ENCODE measurements at places on chromosomes 11 and 22. TPM values are rescaled to one million over a fixed set of nuclear protein-coding genes. Genes with fewer than 3 reads are reported as not detected.

Gene OSBP2
- 3.0 TPM for total RNA-seq

Gene ZP1
- total RNA-seq: not detected

Gene OTOG
- total RNA-seq: not detected

Gene GRIA4
- 1.2 TPM for total RNA-seq

Gene OR8D1
- total RNA-seq: not detected

Gene RIMBP3B
- not detected for total RNA-seq

Gene MMP8
- not detected for total RNA-seq

Gene TMPRSS5
- not detected for total RNA-seq

Gene GATD1
- total RNA-seq: 48.7 TPM

Gene SLC22A25
- total RNA-seq: not detected

DNA sequence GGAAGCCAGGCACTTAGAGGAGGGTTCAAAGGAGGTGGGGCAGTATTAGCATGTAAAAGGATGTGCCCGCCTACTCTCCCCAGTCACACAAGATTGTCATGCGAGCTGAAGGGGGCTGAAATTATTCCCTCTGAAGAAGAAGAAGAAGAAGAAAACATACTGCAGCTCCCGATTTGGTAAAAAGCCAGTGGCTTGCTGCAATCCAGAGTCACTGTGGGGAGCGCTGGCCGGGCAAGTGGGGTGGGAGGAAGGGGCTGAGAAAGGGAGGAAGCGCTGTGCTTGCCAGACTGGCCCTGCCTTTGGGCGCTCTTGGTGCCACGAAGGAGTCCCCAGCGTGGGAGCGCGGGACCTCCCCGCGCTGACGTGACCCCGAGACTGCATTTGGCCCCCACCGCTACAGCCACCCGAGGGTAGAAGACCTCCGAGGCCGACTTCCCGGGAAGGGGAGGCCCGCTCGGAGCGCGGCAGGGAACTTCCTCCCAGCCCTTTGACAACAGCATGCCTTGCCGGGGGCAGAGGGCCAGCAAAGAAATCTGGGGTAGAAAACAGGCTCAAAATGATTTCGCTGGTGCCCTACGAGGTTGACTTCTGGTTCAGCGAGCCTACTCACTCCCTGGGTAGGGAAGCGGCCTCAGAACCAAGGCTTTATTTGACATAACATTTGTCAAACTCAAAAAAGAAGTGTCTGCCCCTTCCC lies 906.3 kb downstream of the DLG2 start:
- H3K36me3 ChIP-seq: no peaks in the 10 kb centered on the region
- no peaks in the 10 kb centered on the region for H3K27me3 ChIP-seq
- H3K4me1 ChIP-seq: peaks cover 3% of the 10 kb centered on the region
- H3K27ac ChIP-seq: no peak overlapping the region

- no peaks in the 10 kb centered on the region for H3K4me1 ChIP-seq
Observed at GRCh38 chr11:111402411-111402810, 23.3 kb upstream of the POU2AF1 start.

GRCh38 chr11:31926106-31926505 lies 115.0 kb upstream of the PAX6 start:
- no peaks in the 10 kb centered on the region for H3K4me1 ChIP-seq
- DNase-seq: no peak
- H3K36me3 ChIP-seq: no peaks in the 10 kb centered on the region
- H3K4me3 ChIP-seq: no peak overlapping the region

GRCh38 chr22:22099833-22100812 lies 117.5 kb upstream of the TOP3B start:
- no peaks in the 10 kb centered on the region for H3K4me1 ChIP-seq
- H3K27ac ChIP-seq: no peak overlapping the region
- no peaks in the 10 kb centered on the region for H3K27me3 ChIP-seq
- no peak overlapping the region for H3K4me3 ChIP-seq

DNA sequence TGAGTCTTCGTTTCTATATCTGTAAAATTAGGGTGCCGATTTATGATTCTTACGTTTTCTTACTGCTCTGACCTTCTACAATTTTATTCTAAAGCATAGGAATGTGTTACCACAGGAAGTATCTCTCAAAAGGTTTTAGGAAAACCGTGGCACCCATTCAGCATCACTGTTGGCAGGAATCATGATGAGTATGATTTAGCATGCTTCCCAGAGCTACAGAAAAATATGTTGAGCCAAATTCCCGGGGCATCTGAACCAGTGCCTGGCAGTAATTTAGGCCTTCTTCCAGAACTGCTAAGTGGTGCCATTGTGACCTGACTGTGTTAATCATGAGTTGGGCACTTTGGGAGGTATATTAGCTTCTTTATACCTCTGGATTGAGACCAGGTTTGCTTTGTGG lies 605.0 kb upstream of the RAG2 start:
- no peak for DNase-seq
- H3K4me3 ChIP-seq: no peak overlapping the region
- H3K27ac ChIP-seq: no peak overlapping the region
- H3K4me1 ChIP-seq: no peaks in the 10 kb centered on the region

DNA sequence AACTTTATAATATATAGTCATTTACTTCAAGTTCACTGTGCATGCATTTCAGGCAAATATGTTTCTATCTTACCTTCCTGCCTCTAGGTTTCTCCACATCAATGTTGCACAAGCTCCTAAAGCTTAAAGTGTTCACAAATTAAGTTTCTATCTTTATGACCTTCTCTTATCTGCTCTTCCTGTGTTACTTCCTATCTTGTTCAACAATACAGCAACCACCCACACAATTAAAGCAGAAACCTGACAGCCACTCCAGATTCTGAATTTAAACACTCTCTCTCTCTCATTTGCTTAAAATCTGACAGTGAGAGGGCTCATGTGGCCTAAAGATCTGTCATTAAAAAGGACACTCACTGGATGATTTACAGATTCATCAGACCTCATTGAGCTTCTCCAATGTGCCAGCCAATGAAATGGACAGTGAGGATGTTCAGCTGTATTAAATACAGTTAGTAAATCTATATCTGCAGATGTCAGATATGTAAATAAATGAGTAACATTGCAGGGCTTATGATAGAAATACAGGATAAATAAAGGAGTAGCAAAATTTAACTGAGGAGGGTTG lies 10.9 kb downstream of the PDGFD start:
- no peaks in the 10 kb centered on the region for H3K36me3 ChIP-seq
- H3K27me3 ChIP-seq: no peaks in the 10 kb centered on the region
- no peak overlapping the region for H3K27ac ChIP-seq
- H3K4me3 ChIP-seq: no peak overlapping the region

DNA sequence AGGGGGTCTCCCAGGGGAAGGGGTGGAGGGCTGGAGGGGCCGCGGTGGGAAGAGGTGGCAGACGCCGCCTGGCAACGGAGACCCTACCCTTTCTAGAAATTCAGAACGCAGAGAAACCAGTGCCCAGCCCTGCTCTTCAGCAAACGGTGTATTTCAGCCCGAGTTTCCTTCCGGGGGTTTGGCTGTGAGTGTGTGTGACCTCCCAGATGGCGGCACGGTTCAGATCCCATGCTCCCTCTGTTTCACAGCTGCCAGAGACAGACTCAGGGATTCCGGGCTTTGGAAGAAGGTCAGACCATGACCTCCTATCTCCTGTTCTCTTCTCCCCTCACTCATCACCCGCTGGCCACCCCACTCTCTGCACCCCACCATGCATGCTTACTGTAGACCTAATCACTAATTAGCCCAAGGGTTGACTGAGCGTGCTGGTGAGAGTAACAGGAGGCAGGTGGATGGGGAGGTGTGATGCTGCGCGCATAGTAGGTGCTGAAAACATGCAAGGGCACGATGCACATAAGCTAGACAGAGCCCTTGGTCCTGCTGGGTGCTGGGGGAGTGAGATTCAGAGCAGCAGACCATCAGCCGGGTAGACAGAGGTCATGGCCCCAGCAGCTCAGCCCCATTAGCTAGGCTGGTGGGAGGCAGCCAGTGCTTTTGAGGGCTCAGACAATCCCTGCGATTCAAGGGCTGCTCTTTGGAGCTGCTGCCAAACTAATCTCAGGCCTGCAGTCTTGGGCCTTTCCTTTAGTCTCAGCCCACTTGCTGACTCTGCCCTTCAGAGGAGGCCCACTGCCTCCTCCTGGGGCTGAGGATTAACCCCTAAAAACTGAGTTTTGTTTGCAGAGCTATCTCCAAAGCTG lies 256.5 kb upstream of the CADM1 start:
- H3K36me3 ChIP-seq: no peaks in the 10 kb centered on the region
- no peak for DNase-seq
- H3K27ac ChIP-seq: no peak overlapping the region
- H3K27me3 ChIP-seq: no peaks in the 10 kb centered on the region
- H3K4me3 ChIP-seq: peak overlapping the region; percentile 75

GRCh38 chr11:3135481-3136440 lies 29.3 kb downstream of the OSBPL5 start:
- no peak overlapping the region for H3K4me3 ChIP-seq
- H3K27ac ChIP-seq: no peak overlapping the region
- H3K36me3 ChIP-seq: peaks cover 6% of the 10 kb centered on the region
- H3K4me1 ChIP-seq: peaks cover 50% of the 10 kb centered on the region

DNA sequence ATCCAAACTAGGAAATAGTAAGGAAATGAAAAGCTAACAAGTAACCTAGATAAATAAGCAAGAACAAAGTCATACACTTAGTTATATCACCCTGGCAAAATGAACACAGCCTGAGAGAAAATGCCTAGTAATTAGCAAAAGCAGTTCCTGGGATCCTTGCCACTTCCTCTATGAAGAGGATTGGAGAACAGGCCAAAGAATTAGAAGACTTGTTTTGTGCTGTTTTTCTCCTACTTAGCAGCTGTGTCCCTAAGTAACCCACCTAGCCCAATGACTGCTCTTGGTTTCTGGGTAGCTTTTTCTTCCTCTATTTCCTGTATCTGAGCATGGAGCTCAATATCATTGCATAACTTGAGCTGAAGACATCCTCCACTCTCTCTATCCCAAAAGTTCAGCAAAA lies 713.9 kb downstream of the ETS1 start:
- no peaks in the 10 kb centered on the region for H3K27me3 ChIP-seq
- H3K36me3 ChIP-seq: no peaks in the 10 kb centered on the region
- no peak overlapping the region for H3K27ac ChIP-seq
- DNase-seq: no peak

DNA sequence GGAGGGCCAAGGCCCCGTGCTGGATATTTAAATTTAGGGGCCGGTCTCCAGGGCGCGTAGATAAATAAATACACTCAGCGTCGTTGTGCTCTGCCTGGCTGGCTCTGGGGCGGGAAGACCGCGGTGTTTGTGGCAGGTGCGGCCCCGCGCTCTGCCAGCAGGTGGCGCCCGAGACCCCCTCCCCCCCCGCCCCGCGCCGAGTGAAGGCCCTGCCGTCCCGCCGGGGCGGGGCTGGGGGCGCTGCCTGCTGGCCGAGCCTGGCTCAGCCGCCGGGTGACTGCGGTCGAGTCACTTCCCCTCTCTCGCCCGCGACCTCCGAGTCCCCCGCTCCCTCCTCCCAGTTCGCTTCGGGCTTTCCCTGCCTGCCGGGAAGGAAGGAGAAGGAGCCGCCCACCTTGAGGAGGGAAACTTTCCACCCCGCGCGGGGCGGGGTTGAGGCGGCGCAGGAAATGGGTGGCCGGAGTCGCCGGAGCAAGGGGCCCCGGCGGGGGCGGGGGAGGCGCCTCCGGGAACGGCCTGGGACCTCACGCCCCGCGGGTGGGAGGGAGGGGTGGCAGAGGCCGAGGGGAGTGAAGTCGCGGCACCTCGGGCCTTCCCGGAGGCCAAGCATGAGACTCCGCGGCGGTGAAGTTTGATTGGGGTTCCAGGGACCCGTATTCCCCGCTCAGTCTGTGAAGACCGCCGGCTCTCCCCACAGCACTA lies 1.6 kb upstream of the EHBP1L1 start:
- no peaks in the 10 kb centered on the region for H3K27me3 ChIP-seq
- peaks cover 2% of the 10 kb centered on the region for H3K36me3 ChIP-seq
- peak overlapping the region; percentile 93 for H3K4me3 ChIP-seq
- peak overlapping the region; percentile 97 for H3K27ac ChIP-seq
- peak; percentile 80 for DNase-seq

DNA sequence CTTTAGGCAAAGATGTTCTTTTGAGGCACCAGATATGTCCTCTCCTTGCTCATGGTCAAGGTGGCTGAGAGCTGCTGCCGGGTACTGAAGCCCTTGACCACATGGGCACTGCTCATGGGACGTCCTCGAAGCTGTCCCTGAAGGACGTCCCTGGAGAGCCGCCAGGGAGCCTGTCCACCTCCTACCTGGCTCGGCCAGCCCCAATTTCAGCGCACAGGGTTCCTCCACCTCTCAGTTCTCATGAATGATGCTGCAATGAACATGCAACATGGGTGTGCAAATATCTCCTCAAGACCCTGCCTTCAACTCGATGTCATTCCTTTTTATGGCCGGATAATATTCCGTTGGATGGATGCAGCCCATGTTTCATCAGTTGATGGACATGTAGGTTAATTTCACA lies 24.4 kb upstream of the TOLLIP start:
- DNase-seq: no peak
- H3K27me3 ChIP-seq: no peaks in the 10 kb centered on the region
- no peak overlapping the region for H3K4me3 ChIP-seq
- no peak overlapping the region for H3K27ac ChIP-seq
- no peaks in the 10 kb centered on the region for H3K36me3 ChIP-seq

DNA sequence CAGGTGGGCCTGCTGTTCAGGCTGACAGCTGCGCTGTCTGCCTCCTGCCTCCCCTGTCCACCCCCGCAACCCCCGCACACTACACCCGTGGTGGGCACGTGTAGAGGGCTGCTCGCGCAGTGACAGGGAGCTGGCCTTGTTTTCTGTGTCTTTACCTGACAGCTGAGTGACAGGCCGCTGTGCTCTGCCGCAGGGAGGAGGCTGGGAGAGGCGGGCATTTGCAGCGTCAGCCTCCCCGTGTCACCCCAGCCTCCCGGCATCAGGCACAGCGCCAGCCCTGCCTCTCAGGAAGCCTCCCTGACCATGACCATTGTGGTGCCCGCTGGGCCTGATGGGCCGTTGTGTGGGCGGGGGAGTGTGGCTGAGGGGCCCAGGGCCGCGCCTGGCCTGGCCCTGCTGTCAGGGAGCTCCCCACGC lies 32.0 kb upstream of the RELT start:
- peaks cover 23% of the 10 kb centered on the region for H3K4me1 ChIP-seq
- H3K27ac ChIP-seq: peak overlapping the region; percentile 65
- H3K36me3 ChIP-seq: peaks cover 14% of the 10 kb centered on the region
- peak overlapping the region; percentile 54 for H3K4me3 ChIP-seq
- H3K27me3 ChIP-seq: no peaks in the 10 kb centered on the region
- peak; percentile 29 for DNase-seq
